Caki2 (cell line): ENCODE measurements at places on chromosomes 7 and 10.

GRCh38 chr7:138907850-138908249 lies 73.3 kb downstream of the KIAA1549 start:
- DNase-seq: no peak

DNA sequence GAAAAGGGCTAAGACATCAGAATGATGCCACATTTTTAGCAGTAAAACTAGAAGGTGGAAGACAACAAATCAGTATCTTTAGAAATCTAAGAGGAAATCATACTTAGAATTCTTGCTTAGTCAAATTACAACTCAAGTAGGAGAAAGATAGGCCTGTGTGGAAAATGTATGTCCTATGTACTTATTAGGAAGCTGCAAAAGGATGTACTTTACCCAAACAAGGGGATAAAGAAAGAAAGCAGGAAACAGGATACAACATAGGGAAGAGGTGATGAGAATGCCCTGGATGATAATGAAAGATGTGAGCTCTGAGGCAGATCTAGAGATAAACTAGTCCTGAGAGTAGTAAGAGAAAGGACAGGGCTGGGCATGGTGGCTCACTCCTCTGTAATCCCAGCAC lies 54.9 kb downstream of the RNLS start:
- no peak for DNase-seq

GRCh38 chr7:65342723-65343629 lies 30.7 kb upstream of the ZNF92 start:
- DNase-seq: no peak

GRCh38 chr7:100472121-100472851 lies 6.7 kb downstream of the TSC22D4 start:
- DNase-seq: no peak

DNA sequence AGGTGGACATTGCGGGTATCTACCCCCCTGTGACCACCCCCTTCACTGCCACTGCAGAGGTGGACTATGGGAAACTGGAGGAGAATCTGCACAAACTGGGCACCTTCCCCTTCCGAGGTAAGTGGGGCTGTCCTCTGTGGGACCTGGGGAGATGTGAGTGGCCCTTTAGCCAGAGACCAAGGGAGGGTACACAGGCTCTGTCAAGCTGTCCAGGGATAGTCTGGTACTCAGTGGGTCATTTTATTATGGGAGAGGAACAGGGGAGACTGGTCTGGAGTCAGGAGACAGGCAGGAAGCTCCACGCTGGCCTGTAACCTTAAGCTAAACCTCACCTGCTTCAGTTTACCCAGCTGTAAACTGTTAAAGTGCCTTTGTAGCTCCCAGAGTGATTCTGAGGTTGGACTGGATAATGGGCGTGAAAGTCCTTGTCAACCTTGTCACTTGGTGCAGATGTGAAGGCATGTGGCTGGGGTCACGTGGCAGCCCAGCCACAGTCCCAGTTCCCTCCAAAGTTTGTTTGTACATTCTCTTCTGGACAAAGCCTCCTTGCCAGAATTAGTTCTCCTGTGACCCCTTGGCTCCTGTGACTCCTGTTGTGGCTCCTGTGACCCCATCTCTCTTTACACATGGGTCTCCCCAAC lies 729 bp downstream of the HOGA1 start:
- DNase-seq: no peak

GRCh38 chr7:155482511-155483183 lies 24.7 kb downstream of the EN2 start:
- no peak for DNase-seq

DNA sequence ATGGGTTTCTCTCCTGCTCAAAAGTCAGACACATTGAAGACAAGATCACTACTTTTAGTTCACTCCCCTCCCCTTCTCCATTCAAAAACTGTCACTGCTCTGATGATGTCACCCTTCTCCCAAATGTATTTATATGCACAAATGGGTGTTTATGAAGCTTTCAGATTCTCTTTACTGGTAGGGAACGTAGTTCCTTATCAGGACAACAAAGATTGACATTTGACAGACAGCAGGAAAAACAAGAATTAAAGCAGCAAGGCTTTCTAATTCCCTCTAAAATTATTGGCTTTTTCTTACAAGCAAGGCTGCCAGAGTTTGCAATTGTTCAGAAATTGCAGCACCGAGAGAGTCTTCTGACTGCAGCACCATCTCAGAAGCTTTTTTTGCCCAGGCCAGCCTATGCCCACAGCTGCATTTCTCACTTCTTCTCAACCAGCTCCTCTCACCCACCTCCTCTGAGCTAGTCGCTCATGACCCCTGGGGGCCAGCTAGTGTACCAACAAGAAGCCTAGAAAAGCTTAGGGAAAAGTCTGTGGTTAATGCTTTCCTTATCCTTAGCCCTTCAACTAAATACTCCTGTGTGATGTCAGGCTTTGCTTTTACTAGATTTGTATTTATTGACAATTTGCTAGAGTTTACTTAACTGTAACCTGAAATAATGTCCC lies 265.1 kb downstream of the HTR7 start:
- peak; percentile 28 for DNase-seq

DNA sequence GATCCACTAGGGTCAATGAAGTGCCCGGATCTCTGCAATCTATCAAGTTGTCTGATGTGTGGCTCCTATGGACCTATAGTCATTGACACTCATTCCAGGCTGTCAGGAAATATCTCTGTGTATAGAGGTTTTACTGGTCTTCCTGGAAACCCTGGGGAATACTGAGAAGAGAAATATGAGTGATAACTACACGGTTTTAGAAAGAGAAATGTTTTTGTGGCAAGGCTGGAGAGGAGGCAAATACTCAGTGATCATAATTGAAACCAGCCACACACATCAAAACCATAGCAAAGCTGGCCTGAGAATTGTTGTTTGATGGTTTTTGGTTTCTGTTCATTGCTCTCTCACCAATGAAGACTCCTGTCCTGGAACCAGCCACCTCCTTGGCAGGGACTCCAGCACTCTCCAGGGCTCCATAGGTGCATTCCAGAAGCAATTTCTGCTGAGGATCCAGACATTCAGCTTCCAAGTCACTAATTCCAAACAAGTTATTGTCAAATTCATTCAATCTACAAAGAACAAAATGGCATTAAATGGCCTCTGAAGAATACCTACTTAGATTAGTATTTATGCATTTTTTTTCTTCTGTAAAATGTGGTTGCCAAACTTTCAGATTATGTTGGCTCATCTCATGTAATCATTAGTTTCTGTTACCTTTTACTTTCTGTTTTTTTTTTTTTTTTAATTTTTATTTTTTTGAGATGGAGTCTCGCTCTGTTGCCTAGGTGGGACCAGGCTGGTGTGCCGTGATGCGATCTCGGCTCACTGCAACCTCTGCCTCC lies 108.6 kb upstream of the ABI1 start:
- DNase-seq: no peak

DNA sequence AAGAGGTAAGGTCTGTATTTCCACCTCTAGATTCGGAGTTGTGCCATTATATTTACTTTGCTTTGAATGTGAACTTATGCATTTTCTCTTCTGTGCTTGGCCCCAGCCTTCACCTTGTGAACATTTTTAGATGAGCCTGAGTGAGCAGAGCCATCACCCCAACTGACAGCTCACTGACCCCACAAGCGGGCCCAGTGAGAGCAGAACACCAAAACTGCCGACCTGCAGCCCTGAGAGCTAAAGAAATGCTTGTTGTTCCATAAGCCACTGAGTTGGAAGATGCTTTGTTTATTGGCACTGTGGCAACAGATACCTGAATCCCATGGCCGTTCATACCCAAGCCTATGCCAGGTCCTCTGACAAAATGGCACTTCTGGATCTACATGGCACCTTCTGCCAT lies 37.8 kb downstream of the C10orf90 start:
- no peak for DNase-seq

GRCh38 chr7:15603124-15603523 lies 41.3 kb upstream of the AGMO start:
- no peak for DNase-seq

- no peak for DNase-seq
Measured at GRCh38 chr10:17239345-17240085, 11.5 kb downstream of the VIM start.

DNA sequence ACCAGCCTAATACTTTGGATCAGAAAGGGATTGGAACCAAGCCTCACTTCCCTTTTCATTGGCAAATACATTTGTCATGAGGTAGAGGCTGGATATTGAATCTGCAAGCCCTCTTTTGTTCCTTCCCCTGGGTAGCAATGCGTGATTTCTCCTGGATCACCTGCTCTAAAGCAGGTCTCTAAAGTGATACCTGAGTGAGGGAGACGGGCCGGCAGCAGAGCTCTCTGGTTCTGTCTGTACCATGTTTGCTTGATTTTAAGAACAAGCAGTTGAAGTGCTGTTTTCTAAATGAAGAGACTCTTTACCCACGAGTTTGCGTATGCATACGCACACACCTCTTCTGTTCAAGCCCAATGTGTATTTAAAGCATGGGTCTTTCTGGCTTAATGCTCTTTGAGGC lies 41.1 kb downstream of the GARS1 start:
- DNase-seq: no peak

DNA sequence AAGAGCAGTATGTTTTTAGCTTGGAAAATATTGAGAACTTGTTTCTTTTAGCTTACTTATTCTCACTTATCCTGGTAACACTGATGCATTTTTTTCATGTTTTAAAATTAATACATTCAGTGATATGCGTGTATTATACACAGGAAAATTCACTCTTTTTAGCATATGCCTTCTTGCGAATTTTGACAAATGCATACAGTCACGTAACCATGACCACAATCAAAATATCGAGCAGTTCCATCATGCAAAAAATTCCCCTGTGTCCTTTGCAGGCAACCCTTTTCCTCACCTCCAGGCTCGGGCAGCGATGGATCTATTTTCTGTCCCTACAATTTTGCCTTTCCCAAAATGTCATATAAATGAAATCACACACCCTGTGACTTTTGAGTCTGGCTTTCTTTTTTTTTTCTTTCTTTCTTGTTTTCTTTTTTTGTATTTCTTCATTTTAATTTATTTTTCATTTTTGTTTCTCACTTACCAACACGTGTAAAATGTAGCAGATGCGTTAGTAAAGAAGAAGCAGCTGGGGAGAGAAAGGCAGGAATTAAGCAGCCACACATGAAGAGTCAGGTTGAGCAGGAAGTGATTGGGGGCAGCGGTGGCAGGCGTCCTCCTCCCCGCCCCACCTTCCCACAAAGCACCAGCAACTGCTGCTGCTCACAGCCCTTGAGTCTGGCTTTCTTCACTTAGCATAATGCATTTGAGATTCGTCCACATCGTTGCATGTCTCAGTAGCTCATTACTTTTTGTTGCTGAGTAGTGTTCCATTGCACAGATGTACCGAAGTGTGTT lies 29.9 kb downstream of the ADRB1 start:
- no peak for DNase-seq

GRCh38 chr10:75449382-75450074 lies 18.1 kb downstream of the LRMDA start:
- DNase-seq: no peak

- DNase-seq: no peak
Measured at GRCh38 chr10:13939391-13939790, 352.6 kb downstream of the PRPF18 start.

- no peak for DNase-seq
Measured at GRCh38 chr7:96697822-96698221, 11.8 kb downstream of the SEM1 start.

GRCh38 chr7:3232228-3232627 lies 68.8 kb upstream of the SDK1 start:
- no peak for DNase-seq

GRCh38 chr10:33352175-33352574 lies 17.7 kb upstream of the NRP1 start:
- no peak for DNase-seq

DNA sequence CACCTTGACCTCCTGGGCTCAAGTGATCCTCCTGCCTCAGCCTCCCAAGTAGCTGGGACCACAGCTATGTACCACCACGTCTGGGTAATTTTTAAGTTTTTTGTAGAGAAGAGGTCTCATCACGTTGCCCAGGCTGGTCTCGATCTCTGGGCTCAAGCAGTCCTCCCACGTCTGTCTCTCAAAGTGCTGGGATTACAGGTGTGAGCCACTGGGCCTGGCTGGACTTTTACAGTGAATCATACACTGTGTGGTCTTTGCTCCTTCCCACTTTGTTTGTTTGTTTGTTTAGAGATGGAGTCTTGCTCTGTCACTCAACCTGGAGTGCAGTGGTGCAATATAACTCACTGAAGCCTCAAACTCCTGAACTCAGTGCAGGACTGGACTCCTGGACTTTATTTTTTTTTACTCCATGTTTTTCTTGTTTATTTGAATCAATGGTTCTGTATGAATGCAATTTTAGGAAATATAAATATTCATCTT lies 12.5 kb downstream of the PPIA start:
- DNase-seq: no peak
